ENCODE measurements at places on chromosomes 7 and 10. TPM values are rescaled to one million over a fixed set of nuclear protein-coding genes. Genes with fewer than 3 reads are reported as not detected.
A peak's percentile ranks its signal among the peaks of the same experiment; 100 is the strongest.

- peak; percentile 25 for DNase-seq
- H3K4me3 ChIP-seq: no peak overlapping the region
- H3K36me3 ChIP-seq: no peaks in the 10 kb centered on the region
- H3K27ac ChIP-seq: no peak overlapping the region
Observed at GRCh38 chr10:112842832-112843360, 107.2 kb upstream of the TCF7L2 start.

- H3K4me1 ChIP-seq: no peaks in the 10 kb centered on the region
- H3K27ac ChIP-seq: no peak overlapping the region
- H3K36me3 ChIP-seq: no peaks in the 10 kb centered on the region
- H3K4me3 ChIP-seq: no peak overlapping the region
- no peak for DNase-seq
Observed at GRCh38 chr10:76358743-76359395, 927.4 kb downstream of the LRMDA start.

- H3K36me3 ChIP-seq: peaks cover 26% of the 10 kb centered on the region
- peak overlapping the region; percentile 93 for H3K4me3 ChIP-seq
- H3K27me3 ChIP-seq: no peaks in the 10 kb centered on the region
Observed at GRCh38 chr10:3783316-3783681, 1.7 kb downstream of the KLF6 start.

GRCh38 chr10:6226216-6226615 is 23.5 kb downstream of the PFKFB3 start:
- H3K27ac ChIP-seq: no peak overlapping the region
- no peaks in the 10 kb centered on the region for H3K27me3 ChIP-seq
- no peak for DNase-seq
- no peaks in the 10 kb centered on the region for H3K4me1 ChIP-seq
- no peak overlapping the region for H3K4me3 ChIP-seq

GRCh38 chr7:18445916-18446520 is 49.5 kb upstream of the HDAC9 start:
- no peak for DNase-seq
- H3K27me3 ChIP-seq: no peaks in the 10 kb centered on the region
- H3K4me1 ChIP-seq: no peaks in the 10 kb centered on the region
- no peak overlapping the region for H3K4me3 ChIP-seq
- no peaks in the 10 kb centered on the region for H3K36me3 ChIP-seq
- no peak overlapping the region for H3K27ac ChIP-seq

STEAP1B gene
- total RNA-seq: not detected

DNA sequence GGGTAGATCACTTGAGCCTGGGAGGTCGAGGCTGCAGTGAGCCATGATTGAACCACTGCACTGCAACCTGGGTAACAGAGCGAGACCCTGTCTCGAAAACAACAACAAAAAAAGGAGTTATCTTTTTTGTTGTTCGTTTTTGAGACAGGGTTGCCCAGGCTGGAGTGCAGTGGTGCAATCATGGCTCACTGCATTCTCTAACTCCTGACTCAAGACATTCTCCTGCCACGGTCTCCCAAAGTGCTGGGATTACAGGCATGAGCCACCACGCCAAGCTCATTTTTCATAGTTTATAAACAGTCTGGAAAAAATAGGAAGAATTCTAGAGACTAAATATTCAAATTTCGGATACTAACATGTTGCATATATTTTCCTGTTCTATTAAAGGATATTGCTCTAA is 29.4 kb downstream of the SFXN4 start:
- peaks cover 14% of the 10 kb centered on the region for H3K4me1 ChIP-seq
- H3K27ac ChIP-seq: no peak overlapping the region
- H3K4me3 ChIP-seq: no peak overlapping the region
- H3K27me3 ChIP-seq: no peaks in the 10 kb centered on the region

DNA sequence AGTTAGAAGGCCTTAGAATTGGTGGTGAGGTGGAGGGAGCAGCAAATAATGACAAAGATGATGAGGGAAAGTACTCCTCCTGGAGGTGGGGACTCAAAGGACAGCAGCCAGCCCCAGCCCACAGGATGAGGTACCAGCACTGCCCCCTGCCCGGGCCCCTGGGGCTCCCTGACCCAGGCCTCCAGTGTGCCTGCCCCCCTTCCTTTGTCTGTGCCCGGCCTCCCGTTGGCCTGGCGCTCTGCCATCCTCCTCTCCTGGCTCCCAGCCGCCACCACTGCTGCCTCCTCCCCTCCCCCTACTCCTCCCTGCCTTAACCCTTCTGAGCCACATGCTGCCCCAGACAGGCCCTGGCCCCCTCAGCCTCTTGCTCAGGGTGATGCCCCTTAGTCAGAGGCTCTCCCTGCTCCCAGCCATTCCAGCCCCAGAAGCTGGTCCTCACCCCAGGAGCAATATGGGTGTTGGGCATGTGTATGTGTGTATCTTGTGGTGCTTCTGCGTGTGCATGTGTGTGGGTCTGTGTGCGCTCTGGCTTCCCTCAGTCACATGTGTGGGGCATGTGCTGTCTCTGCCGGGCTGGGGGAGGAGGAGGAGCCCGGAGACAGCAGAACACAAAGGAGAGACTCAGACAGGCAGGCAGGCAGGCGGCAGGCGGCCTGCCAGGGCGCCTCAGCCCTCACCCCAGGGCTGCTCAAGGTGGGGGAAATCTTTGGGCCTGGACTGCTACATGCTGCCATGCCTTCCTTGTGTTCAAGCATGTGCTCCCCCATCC is 2.6 kb downstream of the LDB1 start:
- H3K27me3 ChIP-seq: no peaks in the 10 kb centered on the region
- DNase-seq: no peak
- H3K4me1 ChIP-seq: peaks cover 53% of the 10 kb centered on the region

DNA sequence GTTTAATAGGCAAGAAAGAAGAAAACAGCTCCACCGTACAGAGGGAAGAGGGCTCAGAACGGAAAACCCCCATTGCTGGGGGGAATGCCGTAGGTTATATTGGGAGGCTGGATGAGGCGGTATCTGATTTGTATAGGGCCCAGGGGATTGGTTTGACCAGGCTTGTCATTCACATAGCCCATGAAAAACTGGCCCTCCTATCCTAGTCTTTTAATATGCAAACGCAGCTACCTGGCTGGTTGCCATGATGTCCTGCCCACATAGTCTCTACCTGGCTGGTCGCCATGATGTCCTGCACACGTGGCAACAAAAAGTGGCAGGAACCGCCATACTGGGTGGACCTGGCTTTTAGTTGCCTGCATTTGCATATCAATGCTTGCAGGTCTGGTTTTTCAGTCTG is 84.7 kb downstream of the AUTS2 start:
- H3K4me1 ChIP-seq: peaks cover 22% of the 10 kb centered on the region
- peak overlapping the region; percentile 27 for H3K27ac ChIP-seq
- no peaks in the 10 kb centered on the region for H3K36me3 ChIP-seq
- no peak overlapping the region for H3K4me3 ChIP-seq
- no peak for DNase-seq
- no peaks in the 10 kb centered on the region for H3K27me3 ChIP-seq

- DNase-seq: no peak
- peaks cover 16% of the 10 kb centered on the region for H3K4me1 ChIP-seq
- H3K36me3 ChIP-seq: peaks cover 48% of the 10 kb centered on the region
- no peak overlapping the region for H3K4me3 ChIP-seq
- H3K27me3 ChIP-seq: no peaks in the 10 kb centered on the region
Observed at GRCh38 chr7:137886746-137887145, 40.0 kb upstream of the DGKI start.

TTYH3 gene
- 71.4 TPM for total RNA-seq

- no peak overlapping the region for H3K27ac ChIP-seq
- no peaks in the 10 kb centered on the region for H3K27me3 ChIP-seq
- H3K4me3 ChIP-seq: no peak overlapping the region
Observed at GRCh38 chr7:105765846-105766245, 110.6 kb downstream of the ATXN7L1 start.
